ENCODE measurements at places on chromosomes 1 and 21. TPM values are rescaled to one million over a fixed set of nuclear protein-coding genes. Genes with fewer than 3 reads are reported as not detected.

The CR1L gene
- not detected for polyA plus RNA-seq

The TMEM52 gene
- polyA plus RNA-seq: 20.9 TPM

The RORC gene
- polyA plus RNA-seq: 6.4 TPM

The SLC22A15 gene
- 2.7 TPM for polyA plus RNA-seq

GRCh38 chr1:77876884-77877283, 11.5 kb upstream of the NEXN start:
- no peak overlapping the region for H3K27ac ChIP-seq
- no peak for DNase-seq
- no peaks in the 10 kb centered on the region for H3K27me3 ChIP-seq
- H3K4me3 ChIP-seq: no peak overlapping the region
- no peaks in the 10 kb centered on the region for H3K4me1 ChIP-seq

The ADGRB2 gene
- 9.2 TPM for polyA plus RNA-seq

DNA sequence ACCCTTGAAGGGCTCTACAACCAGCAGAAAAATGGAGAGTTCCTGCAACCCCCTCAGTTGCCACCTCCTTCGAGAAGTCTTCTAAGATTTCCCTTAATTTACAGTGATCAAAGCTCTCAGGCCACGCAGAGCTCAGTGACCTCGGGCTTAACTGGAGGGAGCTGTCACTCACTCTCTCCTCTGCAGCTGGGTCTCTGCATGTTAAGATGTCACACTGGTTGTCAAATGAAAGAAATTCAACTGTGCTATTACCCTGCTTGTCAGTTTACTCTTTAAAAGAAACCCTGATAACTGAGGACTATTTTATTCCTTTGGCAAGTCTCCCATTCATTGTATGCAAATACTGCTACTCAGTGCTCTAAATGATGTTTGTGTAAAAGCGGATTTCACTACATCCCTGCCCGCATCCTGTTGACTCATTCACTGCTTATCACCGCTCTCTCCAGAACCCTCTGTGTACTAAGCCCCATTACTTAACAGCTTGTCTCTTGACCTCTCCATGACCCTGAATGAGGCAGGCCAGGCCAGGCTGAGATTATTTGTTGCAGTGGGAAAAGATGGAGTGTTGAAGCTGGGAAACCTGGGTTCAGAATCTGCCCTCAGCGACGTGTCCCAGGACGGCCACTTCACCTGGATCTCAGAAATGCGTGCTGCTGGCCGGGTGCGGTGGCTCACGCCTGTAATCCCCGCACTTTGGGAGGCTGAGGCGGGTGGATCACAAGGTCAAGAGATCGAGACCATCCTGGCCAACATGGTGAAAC, 13.7 kb downstream of the DHRS3 start:
- H3K4me1 ChIP-seq: peaks cover 61% of the 10 kb centered on the region
- DNase-seq: peak; percentile 89
- no peaks in the 10 kb centered on the region for H3K36me3 ChIP-seq
- H3K27me3 ChIP-seq: no peaks in the 10 kb centered on the region
- no peak overlapping the region for H3K4me3 ChIP-seq
- H3K27ac ChIP-seq: no peak overlapping the region

GRCh38 chr1:246434335-246434734, 72.7 kb downstream of the SMYD3 start:
- H3K36me3 ChIP-seq: no peaks in the 10 kb centered on the region
- H3K4me3 ChIP-seq: no peak overlapping the region
- H3K4me1 ChIP-seq: no peaks in the 10 kb centered on the region

The OXCT2 gene
- polyA plus RNA-seq: 0.71 TPM

- DNase-seq: peak; percentile 63
- no peaks in the 10 kb centered on the region for H3K36me3 ChIP-seq
- no peaks in the 10 kb centered on the region for H3K27me3 ChIP-seq
- H3K4me3 ChIP-seq: peak overlapping the region; percentile 56
- H3K27ac ChIP-seq: peak overlapping the region; percentile 88
- peaks cover 34% of the 10 kb centered on the region for H3K4me1 ChIP-seq
Measured at GRCh38 chr1:14924455-14925331, 228.9 kb upstream of the TMEM51 start.

- DNase-seq: no peak
- H3K4me3 ChIP-seq: no peak overlapping the region
- H3K4me1 ChIP-seq: peaks cover 13% of the 10 kb centered on the region
- no peaks in the 10 kb centered on the region for H3K36me3 ChIP-seq
Measured at GRCh38 chr1:243748706-243749283, 101.2 kb downstream of the AKT3 start.

The TNFRSF25 gene
- 1.2 TPM for polyA plus RNA-seq

The PSMA5 gene
- polyA plus RNA-seq: 26.3 TPM

- no peak for DNase-seq
- no peak overlapping the region for H3K27ac ChIP-seq
- H3K4me1 ChIP-seq: no peaks in the 10 kb centered on the region
- H3K36me3 ChIP-seq: no peaks in the 10 kb centered on the region
Measured at GRCh38 chr1:232108598-232108997, 482.0 kb downstream of the DISC1 start.

GRCh38 chr1:208161005-208161404, 83.2 kb downstream of the PLXNA2 start:
- no peak overlapping the region for H3K4me3 ChIP-seq
- no peaks in the 10 kb centered on the region for H3K4me1 ChIP-seq
- no peaks in the 10 kb centered on the region for H3K27me3 ChIP-seq
- no peak overlapping the region for H3K27ac ChIP-seq
- DNase-seq: no peak

The SYDE2 gene
- polyA plus RNA-seq: 0.40 TPM

The CD53 gene
- 36.4 TPM for polyA plus RNA-seq

DNA sequence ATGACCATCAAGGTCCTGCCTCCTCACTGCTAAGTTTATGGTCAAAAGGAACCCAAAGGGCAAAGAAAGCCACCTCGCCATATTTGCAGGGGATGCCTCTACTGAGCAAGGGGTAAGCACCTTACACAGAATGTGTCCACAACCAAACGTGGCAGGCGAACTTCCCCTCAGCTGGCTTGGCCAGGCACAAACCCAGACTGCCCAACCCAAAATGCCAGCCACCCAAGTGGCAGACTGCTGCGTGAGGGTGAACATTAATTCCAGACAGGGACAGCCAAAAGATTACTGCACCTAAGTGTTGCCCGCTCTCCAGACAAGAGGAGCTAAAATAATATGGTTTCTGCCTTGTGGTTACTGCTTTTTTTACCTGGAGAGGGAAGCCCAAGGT, 16.0 kb downstream of the ZNF697 start:
- no peaks in the 10 kb centered on the region for H3K27me3 ChIP-seq
- H3K36me3 ChIP-seq: no peaks in the 10 kb centered on the region
- H3K27ac ChIP-seq: no peak overlapping the region
- H3K4me1 ChIP-seq: peaks cover 22% of the 10 kb centered on the region
- no peak for DNase-seq

DNA sequence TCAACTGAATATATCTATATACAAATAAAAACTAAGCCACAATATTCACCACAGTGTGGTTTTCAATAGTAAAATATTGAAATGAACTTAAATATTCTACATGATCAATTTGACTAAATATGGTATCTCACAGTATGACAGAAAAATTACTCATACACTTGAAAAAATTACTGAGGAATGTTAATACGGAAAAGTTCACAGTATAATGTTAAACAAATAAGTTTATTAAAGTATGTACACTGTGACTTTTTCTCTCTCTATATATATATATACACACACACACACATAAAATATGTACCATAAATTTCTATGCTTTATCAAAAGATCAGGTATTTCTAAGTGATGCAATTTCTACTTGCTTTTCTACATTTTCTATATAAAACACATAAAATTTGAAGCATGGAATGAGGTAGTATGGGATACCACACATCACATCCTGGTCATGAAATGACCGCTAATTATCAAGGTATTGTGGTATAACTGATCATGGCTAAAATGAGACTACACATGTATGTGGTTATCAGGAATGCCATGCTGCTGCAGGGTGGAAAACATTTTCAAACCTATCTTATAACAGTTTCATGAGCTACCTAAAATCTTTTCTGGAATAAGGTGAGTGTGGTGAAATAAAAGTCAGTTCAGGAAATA, 102.3 kb downstream of the CDC42BPA start:
- H3K27me3 ChIP-seq: no peaks in the 10 kb centered on the region
- DNase-seq: no peak
- H3K27ac ChIP-seq: no peak overlapping the region
- H3K36me3 ChIP-seq: no peaks in the 10 kb centered on the region
- no peak overlapping the region for H3K4me3 ChIP-seq

DNA sequence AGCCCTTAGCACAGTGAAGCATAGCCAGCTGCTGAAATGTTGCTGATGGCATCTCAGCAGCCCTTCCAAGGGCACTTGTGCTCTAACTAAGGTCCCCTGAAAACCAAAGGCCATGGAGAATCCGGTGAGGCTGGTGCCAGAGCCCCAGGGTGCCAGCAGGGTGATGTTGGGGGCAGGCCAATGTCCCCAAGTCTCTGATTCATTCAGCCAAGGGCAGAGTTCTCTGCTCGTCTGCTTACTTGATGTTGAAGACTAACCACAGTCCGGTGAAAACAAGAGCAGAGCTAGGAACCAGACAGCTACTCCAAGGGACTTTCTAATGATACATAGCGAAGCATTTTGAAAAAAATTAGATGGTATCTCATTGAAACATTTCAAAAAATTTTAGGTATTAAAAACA, 149.8 kb downstream of the ZZZ3 start:
- no peak for DNase-seq
- H3K36me3 ChIP-seq: no peaks in the 10 kb centered on the region
- H3K27me3 ChIP-seq: no peaks in the 10 kb centered on the region
- H3K4me3 ChIP-seq: no peak overlapping the region

The KCNH1 gene
- polyA plus RNA-seq: 0.27 TPM

Data from adrenal gland (tissue), 19 donors.